ENCODE measurements at places on chromosomes 5 and 9.

- no peak for DNase-seq
These were observed 108.7 kb downstream of the MAST4 start for GRCh38 chr5:66704790-66705425.

DNA sequence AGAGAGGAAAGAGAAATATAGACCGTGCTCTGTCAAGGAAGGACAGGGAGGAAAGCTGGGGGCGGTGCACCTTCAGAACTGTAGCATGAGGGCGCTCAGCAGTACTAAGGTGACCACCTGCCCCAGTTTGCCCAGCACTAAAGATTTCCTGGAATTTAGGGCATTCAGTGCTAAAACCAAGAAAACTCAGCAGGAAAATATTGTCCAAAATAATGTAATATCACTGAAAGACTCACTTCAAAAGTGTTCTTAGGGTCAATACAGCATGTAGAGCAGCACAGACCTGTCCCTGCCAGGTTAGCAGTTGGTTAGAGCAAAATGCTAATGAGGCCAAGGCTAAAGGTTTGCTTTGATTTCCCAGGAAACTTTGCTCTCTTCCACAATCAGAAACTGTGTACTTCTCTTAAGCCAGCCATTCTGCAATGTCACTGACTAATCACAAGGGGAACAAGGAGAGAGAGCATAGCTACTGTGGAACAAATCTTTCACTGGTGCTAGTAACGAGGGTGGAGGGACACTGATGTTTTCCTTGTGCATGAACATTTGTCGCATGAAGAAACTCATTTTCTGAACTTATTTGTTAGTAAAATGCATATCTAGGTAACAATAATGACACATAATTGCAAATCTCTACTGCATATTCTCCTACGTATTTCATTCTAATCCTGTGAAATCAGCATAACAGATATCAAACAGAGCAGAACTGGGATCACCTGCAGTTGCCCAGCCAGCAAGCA lies 53.0 kb upstream of the GRAMD2B start:
- DNase-seq: no peak

DNA sequence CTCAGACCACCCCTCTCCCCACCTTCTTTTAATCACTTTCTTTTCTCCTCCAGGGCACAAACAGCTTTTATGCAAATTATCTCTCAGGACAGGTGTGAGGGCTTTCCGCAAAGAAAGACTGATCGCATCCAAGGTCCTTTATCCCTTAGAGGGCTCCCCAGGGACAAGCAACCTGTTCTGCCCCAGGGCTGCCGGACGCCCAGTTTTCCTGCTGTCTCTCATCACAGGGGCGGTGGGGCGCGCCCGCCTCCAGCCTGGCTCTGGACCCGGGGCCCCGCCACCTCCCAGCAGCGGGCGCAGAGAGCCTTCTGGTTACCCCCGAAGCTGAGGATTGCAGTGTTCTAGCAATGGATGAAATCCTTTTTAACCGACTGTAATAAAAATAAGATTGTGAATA lies 266.1 kb downstream of the CWC27 start:
- DNase-seq: no peak

DNA sequence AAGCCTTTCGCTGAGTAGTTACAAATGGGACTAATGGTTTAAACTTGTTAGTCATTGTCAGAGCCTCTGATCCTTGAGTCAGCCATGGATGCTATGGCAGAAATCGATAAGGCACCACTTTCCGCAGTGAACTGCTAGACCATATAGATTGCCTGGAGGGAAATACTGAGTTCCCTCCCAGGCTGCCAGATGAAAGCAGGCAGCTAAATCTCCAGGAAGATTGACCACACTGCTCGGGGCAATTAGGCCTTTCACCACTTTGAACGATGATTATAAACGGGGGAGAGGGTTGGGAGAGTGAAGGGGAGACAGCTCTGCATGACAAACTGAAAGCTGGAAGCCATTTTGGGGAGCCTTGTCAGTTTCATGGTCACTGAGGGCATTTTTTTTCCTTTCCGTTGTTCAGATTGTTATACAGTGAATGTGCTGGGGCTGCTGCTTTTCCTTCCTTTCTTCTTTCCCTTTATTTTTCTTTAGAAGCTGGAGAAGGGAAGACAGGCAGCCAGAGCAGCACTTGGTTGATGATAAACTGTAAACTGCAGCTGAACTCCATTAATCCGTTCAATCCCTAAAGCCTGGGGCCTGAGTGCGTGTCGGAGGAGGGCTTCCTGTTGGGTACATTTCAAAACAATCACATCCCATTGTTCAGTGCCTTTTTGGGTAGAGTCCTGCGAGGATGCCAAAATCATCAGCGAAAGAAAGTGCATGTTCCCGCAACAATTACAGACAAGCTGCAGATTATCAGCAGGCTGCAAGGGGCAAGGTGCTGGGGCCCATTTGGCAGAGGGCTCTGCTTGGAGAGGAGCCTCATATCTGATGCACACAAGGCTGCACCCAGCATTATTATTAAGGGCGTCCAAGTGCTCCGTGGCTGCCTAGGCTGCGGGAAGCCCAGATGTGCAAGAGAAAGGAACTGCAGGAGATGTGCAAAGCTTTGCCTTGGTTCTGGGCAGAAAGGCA lies 308.4 kb downstream of the PSAT1 start:
- DNase-seq: no peak

GRCh38 chr5:83340511-83340918 lies 131.0 kb upstream of the VCAN start:
- no peak for DNase-seq

- no peak for DNase-seq
These were observed 1.0 kb downstream of the FREM1 start for GRCh38 chr9:14909181-14909580.

- DNase-seq: no peak
These were observed 148.9 kb downstream of the RXRA start for GRCh38 chr9:134475011-134475790.

DNA sequence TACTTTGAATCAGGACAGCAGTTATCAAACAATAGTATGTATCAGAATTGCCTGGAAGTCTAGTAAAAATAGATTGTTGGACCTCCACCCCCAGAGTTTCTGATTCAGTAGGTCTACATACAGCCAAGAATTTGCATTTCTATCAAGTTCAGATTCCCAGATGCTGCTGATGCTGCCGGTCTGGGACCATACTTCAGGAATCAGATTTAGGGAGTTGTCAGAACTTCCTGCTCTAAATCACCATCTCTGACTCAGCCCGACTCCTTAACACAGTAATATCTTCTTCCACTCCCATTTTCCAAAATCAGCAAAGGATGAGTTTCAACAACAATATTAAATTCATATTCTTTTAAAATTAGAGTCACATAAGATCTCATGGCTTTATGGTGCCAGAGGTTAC lies 227.2 kb upstream of the TMEM161B start:
- DNase-seq: no peak
